A549 treated with Hydrocortisone at 1 μM for 4 hours (cell line): ENCODE measurements at places on chromosomes 2 and 18. TPM values are rescaled to one million over a fixed set of nuclear protein-coding genes. Genes with fewer than 3 reads are reported as not detected.

REG1B gene
- total RNA-seq = not detected in 5 replicates

GPR55 gene
- not detected in 5 replicates for total RNA-seq

TRPM8 gene
- total RNA-seq = 0.09 to 0.52 TPM (median 0.29 TPM) in 5 replicates

ACKR3 gene
- total RNA-seq = 9.1 to 14.4 TPM (median 12.0 TPM) in 5 replicates

SH3RF3 gene
- 0.54 to 0.66 TPM (median 0.62 TPM) in 5 replicates for total RNA-seq

PMAIP1 gene
- total RNA-seq = 12.0 to 16.3 TPM (median 14.8 TPM) in 5 replicates

ZSWIM2 gene
- total RNA-seq = not detected in 5 replicates

MSH2 gene
- total RNA-seq = 32.8 to 52.3 TPM (median 35.7 TPM) in 5 replicates

GPAT2 gene
- total RNA-seq = 0.15 TPM in 1 of 5 replicates, not detected in the others
